ENCODE measurements at places on chromosomes 4 and X. TPM values are rescaled to one million over a fixed set of nuclear protein-coding genes. Genes with fewer than 3 reads are reported as not detected.

The GABRG1 gene
- not detected for total RNA-seq

GRCh38 chr4:121801715-121802075, 572 bp downstream of the EXOSC9 start:
- DNase-seq = no peak
- H3K36me3 ChIP-seq = peaks cover 34% of the 10 kb centered on the region
- H3K4me3 ChIP-seq = peak overlapping the region; percentile 79
- peaks cover 3% of the 10 kb centered on the region for H3K4me1 ChIP-seq
- peak overlapping the region; percentile 87 for H3K27ac ChIP-seq

The NWD2 gene
- total RNA-seq = 0.02 TPM

DNA sequence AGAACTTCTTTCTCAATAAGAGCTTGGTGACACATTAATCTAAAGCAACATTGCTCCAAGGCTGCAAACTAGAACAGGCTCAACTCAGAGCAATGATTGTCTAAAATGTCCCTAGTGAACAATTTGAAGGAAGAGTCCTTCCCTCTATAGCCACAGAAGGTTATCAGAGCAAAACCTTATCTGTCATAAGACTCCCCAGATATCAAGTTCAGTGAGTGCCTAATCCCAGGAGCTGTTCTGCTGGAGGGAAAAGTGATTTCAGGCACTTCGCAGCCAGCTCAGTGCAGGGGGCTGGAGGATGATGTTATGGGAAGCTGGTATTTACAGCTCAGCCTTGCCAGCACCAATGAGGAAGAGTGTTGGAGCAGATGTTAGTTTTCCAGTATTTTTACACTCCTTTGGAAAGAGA, 497.5 kb downstream of the INPP4B start:
- no peak overlapping the region for H3K27ac ChIP-seq
- no peak overlapping the region for H3K4me3 ChIP-seq
- H3K4me1 ChIP-seq = peaks cover 24% of the 10 kb centered on the region
- DNase-seq = no peak
- H3K36me3 ChIP-seq = no peaks in the 10 kb centered on the region
- H3K27me3 ChIP-seq = no peaks in the 10 kb centered on the region

DNA sequence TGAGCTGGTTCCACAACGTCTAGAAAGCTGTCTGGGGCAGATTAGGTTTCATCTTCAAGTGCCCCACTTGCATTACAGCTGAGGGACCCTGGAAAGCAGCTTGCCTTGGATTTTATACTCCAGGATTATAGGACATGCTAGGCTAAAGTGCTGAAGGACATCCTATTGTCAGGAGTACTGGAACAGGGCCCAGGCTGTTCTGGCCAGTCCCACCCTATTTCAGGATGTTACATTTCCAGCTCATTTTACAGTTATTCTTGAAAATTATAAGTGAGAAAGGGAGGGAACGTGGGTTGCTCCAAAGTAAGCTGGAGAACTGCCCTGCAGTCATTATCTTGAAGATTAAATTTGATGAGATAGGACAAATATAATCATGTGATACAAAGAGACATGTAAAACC, 71.0 kb upstream of the UGT8 start:
- no peaks in the 10 kb centered on the region for H3K27me3 ChIP-seq
- H3K27ac ChIP-seq = no peak overlapping the region
- no peaks in the 10 kb centered on the region for H3K4me1 ChIP-seq
- H3K4me3 ChIP-seq = no peak overlapping the region
- no peaks in the 10 kb centered on the region for H3K36me3 ChIP-seq

DNA sequence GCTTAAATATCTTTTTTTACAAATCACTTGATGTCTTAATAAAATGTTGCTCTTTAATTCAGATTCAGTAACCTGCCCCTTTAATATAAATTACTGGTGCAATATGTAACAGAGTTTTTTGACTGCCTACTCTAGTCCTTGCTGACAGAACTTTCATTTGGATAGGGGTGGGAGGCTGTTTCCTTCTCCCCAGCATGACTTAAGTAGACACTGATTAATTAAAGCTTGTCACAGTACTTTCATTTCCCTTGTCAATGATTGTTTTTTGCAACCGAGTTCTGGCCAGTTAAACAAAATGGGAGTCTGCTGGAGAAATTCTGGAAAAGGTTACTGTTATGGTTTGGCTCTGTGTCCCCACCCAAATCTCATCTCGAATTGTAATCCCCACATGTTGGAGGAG, 37.3 kb upstream of the BBS12 start:
- DNase-seq = no peak
- H3K27ac ChIP-seq = no peak overlapping the region
- no peaks in the 10 kb centered on the region for H3K36me3 ChIP-seq
- no peaks in the 10 kb centered on the region for H3K4me1 ChIP-seq

Measured in SJCRH30 (cell line).